ENCODE measurements at places on chromosomes 5 and 9. TPM values are rescaled to one million over a fixed set of nuclear protein-coding genes. Genes with fewer than 3 reads are reported as not detected.

MRPL22 gene
- 19.9 TPM for total RNA-seq

CTXN3 gene
- total RNA-seq: 3.2 TPM

ANKRD34B gene
- 0.25 TPM for total RNA-seq

CKMT2 gene
- 2.2 TPM for total RNA-seq

FCN1 gene
- 0.98 TPM for total RNA-seq

ANKRD31 gene
- total RNA-seq: 0.49 TPM

OTULINL gene
- total RNA-seq: 15.5 TPM

STING1 gene
- 3.2 TPM for total RNA-seq

FIBCD1 gene
- 0.74 TPM for total RNA-seq

TAF9 gene
- total RNA-seq: 56.1 TPM

TEX10 gene
- 35.2 TPM for total RNA-seq

CARTPT gene
- 0.74 TPM for total RNA-seq

ABO gene
- not detected for total RNA-seq

RMI1 gene
- 17.2 TPM for total RNA-seq

MSH3 gene
- total RNA-seq: 21.4 TPM

SOX30 gene
- not detected for total RNA-seq

PRPF4 gene
- 17.0 TPM for total RNA-seq

ZNF354C gene
- 43.8 TPM for total RNA-seq

APC gene
- total RNA-seq: 320 TPM

RNF183 gene
- not detected for total RNA-seq

TAL2 gene
- total RNA-seq: 9.6 TPM

SHLD3 gene
- 8.6 TPM for total RNA-seq

CLIC3 gene
- not detected for total RNA-seq

LHX3 gene
- under 0.01 TPM for total RNA-seq

ENTPD2 gene
- 0.25 TPM for total RNA-seq

CNTFR gene
- 15.0 TPM for total RNA-seq

RELL2 gene
- 4.9 TPM for total RNA-seq

FAM78A gene
- 1.2 TPM for total RNA-seq

ISL1 gene
- 0.49 TPM for total RNA-seq

KCTD16 gene
- 17.5 TPM for total RNA-seq

PCA3 gene
- 0.49 TPM for total RNA-seq

TLE4 gene
- total RNA-seq: 59.5 TPM

WASHC1 gene
- 5.2 TPM for total RNA-seq

IFNB1 gene
- not detected for total RNA-seq

PCDHA11 gene
- total RNA-seq: 31.7 TPM

PRRX2 gene
- 0.25 TPM for total RNA-seq

C7 gene
- total RNA-seq: 4.4 TPM

ZNF883 gene
- 29.0 TPM for total RNA-seq

GRM6 gene
- total RNA-seq: under 0.01 TPM
